ENCODE measurements at places on chromosomes 5 and 9.

DNA sequence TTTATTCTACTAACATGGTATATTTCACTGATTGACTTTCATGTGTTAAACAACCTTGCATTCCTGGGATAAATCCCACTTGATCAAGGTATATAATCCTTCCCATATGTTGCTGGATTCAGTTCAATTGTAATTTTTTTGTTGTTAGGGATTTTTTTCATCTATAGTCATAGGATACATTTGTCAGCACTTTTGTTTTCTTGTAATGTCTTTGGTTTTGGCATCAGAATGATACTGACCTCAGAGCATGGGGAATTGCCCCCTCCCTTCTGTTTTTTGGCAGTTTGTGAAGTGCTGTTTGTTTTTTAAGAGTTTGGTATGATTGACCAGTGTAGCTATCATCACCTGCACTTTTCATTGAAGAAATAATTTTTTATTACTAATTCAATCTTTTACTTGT lies 176.8 kb upstream of the RASEF start:
- no peak for DNase-seq

GRCh38 chr9:130936285-130937117 lies 2.5 kb downstream of the FIBCD1 start:
- no peak for DNase-seq

GRCh38 chr5:8521991-8522390 lies 653.0 kb downstream of the MTRR start:
- no peak for DNase-seq

DNA sequence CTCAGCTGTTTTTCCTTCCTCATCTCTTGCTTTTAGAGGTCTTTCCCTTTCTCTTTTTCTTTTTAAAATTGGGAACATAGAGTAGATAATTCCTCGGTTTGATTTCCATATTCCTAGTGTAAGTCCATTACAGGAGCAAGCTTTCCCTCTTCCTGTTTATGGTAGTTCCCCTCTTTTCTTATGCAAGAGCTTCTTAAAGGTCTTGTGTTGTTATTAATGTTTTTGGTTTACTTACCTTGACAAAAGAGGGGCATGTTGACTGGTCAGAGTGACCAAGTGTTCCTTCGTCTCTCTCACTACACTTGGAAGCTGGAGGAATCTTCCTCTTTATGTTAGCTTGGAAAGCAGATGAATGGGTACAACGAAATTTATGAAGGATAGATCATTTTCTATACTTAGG lies 8.3 kb downstream of the ATG10 start:
- no peak for DNase-seq

DNA sequence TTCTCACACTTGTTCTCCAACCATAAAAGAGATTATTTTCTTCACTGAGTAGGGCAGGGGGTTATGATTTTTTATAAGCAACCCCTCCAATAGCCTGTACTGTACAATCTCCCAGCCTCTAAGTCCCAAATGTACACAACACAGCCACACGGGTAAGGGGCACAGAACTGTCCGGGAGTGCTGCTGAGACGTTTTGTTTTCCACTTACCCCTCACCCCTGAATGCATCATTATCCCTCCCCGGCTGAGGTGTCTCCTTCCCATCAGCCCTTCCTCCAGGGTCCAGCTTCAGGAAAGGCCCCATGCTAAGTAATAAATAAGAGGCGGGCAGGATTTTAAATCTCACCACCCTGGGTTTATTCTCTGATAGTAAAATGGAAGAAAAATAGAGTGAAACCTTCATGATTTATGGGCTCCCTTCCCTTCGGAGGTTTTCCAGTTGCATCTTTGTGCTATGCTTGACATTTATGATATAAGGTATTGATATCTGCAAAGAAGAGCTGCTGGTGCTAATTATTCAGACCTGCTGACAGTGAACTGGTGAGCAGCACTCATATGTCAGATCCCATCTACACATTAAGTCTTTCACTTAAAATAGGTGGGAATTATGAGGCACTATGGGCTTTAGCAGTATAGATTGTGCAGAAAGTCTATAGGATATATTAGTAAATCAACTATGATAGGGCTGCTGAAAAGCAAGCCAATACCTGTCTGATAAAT lies 67.2 kb upstream of the MEGF10 start:
- no peak for DNase-seq

DNA sequence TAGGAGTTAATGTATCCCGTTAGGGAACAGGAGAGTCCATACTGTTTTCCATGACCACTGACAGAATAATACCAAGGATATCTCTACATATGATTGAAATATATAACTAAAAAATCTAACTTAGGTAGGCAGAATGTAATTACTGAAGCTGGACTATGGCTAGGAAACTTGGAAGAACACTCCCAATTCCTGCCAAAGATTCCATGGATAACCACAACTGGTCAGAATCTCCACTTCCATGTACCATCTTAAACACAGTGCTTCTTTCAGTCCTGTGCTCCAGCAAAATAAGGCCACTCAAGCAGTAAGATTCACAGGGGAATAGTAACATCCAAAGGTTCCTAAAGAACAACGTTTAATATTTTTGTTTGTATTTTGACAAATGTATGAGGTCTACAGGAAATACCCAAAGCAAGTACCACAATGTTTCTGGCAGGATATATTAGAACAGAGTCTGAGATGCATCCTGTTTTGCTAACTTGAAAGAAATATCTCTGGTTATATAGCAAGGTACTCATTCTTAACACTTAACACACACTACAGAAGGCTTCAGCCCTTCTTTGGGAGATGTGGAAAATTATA lies 295.0 kb downstream of the ADAMTS6 start:
- DNase-seq = no peak

GRCh38 chr5:143699121-143699520 lies 112.8 kb upstream of the HMHB1 start:
- no peak for DNase-seq

GRCh38 chr5:105885266-105885665 lies 1785.5 kb downstream of the EFNA5 start:
- no peak for DNase-seq

DNA sequence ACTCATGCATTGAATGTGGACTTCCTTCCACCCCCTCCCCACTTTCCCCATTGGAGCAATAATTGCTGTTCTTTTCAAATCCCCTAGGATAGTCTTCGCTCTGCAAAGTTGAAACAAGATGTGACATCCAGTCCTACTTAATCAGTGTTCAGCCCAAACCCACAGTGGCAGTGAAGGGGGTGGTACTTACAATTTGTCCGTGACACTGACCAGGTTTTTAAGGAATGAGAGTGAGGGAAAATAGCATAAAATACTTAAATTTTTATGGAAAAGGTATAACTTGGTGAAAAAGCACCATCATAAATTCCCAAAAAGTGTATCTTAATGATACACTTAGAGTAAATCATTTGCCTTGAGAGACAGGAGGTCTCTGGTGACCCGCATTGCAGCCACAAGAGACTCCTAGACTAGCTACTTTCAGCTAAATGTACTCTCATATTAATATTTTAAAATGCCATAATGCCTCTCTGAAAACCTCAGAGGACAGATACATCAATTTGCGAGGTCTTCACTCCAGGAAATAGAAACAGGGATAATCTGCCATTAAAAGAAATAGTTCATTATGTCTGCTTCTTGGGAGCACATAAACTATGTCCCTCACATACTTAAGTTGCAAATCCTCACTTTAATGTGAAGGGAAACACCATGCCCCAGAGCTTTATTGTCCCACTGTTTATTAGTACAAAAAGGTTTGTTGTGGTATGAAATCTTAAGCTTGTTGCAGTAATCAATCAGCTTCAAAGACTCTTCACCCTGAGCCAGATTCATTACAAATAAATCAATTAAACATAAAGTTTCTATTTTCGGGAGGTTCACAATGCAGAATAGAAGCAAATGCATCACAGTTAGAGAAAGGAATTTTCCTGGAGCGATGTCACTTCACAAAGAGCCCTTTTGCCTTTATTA lies 343.6 kb upstream of the ISL1 start:
- no peak for DNase-seq

DNA sequence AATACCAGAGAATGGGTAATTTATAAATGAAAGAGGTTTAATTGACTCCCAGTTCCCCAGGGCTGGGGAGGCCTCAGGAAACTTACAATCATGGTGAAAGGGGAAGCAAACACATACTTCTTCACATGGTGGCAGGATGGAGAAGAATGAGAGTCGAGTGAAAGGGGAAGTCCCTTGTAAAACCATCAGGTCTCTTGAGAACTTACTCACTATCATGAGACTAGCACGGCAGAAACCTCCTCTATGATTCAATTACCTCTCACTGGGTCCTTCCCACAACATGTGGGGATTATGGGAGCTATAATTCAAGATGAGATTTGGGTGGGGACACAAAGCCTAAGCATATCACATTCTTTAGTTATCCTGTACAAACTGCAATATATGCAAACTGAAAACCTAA lies 609.4 kb downstream of the MTRR start:
- no peak for DNase-seq

- no peak for DNase-seq
Observed at GRCh38 chr5:78360674-78360923, 182 bp downstream of the SCAMP1 start.

DNA sequence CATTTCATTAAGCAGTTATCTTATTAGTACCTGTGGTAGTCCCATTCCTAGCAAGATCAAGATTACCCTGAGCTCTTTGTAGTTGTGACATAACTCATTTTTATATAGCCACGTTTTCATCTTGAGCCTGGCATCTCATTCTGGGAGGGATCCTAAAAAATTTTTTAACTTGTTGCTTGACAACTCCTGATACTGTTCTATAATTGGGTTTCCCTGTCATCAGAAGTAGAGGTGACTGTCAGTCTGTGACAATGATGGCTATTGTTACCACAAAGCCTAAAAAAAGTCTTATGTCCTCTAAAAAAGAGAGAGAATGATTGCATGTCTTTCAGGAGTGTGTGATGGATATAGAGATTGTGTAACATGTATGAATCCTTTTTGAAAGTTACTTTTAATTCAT lies 164.8 kb downstream of the SGCD start:
- no peak for DNase-seq

DNA sequence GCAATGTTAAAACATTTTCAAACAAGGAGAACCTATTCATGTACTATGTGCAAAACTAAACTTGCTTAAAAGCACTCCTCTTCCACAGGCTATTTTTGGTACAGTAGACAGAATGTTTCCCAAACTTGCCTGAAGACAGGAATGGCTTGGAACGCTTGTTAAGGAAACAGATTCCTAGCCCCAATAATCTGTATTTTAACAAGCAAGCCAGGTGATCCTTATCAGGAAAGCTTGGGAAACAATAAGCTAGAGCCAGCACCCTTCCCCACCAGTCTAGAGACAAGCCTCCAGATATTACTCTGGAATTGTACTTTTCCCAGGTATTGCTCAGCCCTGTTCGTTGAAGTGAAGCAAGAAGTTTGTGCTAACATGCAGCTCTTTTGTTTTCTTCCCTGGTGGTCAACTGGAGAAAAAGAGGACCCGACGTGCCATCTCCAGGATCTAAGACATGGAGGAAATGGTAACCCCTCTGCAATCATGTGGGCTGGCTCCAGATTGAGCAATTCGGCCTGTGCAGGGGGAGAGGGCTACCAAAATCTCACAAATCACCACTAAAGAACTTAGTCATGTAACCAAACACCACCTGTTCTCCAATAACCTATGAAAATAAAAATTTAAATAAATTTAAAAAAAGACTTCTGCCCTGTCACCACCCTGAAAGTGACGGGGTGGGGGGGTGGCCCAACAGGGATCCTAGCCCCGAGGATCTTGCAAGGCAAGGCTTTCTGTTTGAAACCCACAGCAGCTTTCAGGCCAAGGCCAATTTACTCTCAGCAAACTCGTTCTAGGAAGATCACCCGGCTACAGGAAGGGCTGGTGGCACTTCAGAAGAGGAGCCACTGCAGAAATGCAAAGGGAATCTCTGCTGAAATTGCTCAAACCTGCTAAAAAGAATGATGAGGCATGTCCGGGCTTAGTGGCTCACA lies 48.6 kb downstream of the SHB start:
- no peak for DNase-seq

- DNase-seq = no peak
Observed at GRCh38 chr9:37676411-37676830, 25.7 kb downstream of the FRMPD1 start.

GRCh38 chr9:15426019-15426418 lies 3.3 kb downstream of the SNAPC3 start:
- no peak for DNase-seq

- DNase-seq = no peak
Observed at GRCh38 chr5:154486427-154486866, 8.4 kb upstream of the HAND1 start.

DNA sequence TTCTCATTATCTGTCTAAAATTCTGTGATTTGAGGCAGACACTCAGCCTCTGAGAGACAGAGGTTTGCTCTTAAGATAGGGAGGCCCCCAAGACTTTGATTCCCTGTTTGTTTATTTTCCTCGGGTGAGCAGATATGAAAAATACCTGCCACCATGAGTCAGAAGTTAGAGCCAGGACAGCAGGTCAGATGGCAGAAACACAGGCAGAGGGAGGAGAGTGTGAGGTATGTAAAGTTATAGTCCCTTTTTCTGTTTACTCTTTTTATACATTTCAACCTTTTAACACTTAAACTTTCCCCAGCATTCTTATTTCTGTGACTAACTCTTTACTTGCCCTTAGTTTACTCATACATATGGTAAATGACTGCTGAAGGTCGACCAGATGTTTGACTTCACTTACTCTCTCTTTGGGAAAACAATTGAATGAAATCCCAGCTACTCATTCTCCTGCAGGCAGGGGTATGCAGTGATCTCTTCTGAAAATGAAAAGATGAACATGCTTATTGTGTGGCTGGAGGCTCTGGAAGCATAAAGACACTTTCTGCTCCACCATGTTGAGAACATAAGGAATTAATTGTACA lies 383.8 kb downstream of the NTRK2 start:
- DNase-seq = no peak

- no peak for DNase-seq
Observed at GRCh38 chr5:136026636-136027035, 2.2 kb upstream of the TGFBI start.

GRCh38 chr5:151862811-151863472 lies 61.7 kb downstream of the GLRA1 start:
- DNase-seq = no peak

GRCh38 chr5:149878371-149878770 lies 66.2 kb downstream of the PDE6A start:
- no peak for DNase-seq

GRCh38 chr9:131530546-131530919 lies 530 bp downstream of the UCK1 start:
- DNase-seq = no peak

DNA sequence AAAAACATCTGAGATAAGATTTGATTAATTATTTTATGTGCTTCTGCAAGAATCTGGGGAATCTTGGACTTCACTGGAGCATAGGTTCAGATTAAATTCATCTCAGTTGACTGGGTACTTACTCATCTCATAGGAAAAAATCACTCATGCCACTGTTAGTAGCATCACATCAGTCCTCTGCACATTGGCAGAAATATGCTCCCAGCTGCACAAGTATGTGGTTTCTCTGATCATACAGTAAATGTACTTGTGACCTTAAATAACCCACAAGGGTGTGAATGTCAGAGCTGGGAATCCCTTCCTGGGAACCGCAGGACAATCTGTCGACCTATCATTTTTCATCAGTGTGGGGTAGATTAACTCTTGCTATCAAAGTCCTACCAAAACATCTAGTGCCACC lies 203.7 kb upstream of the SLC24A2 start:
- DNase-seq = no peak

Measured in stimulated activated CD8-positive, alpha-beta memory T cell treated with anti-CD3 and anti-CD28 coated beads, Interleukin-12 subunit alpha, Interleukin-12 subunit beta, amount 100 ng/mL, for 4 hours (primary cell).